ENCODE measurements at places on chromosomes 5 and 9. TPM values are rescaled to one million over a fixed set of nuclear protein-coding genes. Genes with fewer than 3 reads are reported as not detected.

DNA sequence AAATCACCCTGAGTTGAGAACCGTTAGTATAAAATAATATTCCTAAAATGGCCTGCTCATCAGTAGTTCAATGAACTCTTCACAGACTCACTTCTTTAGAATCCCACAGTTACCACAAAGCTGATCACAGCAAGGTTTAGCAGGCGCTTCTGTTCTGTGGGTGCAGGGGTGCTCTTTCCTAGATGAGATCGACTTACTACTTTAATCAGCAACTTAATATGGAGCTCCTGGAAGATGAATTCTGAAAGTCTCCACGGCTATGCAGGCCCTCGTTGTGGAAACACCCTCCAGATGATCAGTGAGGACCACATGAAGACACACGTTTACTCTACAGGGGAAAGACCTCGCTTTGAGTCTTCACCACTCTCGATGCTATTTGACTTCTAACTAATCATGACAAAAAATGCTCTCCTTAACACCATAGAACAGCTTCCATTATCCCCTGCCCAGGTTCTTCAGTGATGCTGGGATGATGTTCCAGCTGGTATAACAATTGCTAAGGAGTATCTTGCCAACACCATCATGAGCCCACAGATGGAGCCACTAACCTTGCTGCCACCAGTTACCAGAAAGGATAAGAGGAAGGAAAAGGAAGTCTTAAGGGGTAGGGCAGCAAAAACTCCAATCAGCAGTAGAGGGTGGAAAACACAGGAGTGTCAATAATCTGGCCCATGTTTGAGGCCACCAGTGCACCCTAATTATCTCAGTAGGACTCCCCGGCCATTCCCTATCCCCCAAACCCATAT, 17.9 kb upstream of the GPX8 start:
- no peak for DNase-seq

GRCh38 chr5:163571744-163572143, 66.3 kb downstream of the MAT2B start:
- no peak for DNase-seq

DNA sequence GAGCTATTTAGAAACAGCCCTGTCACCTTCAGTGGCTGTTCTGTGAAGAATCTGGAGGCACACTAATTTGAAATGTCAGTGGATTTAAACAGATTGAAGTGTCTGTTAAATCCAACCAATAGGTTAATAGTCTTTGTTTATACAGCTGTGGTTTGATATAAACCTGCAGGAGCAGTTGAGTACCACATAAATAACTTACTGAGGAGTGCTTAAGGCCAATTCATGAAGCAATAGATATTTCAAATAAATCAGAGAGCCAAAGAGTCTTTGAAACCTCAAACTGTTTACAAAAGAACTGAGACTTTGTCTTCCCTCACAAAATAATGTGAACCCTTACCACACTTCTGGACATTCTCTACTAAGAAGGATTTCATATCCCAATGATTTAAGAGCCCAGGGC, 111.9 kb downstream of the FEM1C start:
- DNase-seq: no peak

- no peak for DNase-seq
Observed at GRCh38 chr5:32960340-32961058, 249.4 kb downstream of the NPR3 start.

DNA sequence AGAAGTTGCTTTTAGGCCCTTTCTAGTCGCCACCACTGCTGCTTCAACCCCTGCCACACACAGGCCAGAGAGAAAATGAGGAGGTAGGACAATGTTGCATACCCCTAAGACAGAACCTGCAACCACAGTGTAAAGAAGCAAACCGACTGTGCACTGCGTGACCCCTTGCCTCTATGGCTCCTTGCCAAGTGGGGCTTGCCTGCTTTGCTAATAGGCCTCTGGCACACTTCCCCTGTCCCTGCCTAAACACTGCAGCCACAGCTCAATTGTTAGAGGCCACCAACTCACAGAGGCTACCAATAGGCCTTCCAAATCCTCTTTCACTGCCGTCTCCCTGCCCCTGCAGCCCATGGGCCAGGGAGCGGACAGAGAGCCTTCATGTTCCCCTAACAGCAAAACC, 280.1 kb downstream of the CDH10 start:
- DNase-seq: no peak

DNA sequence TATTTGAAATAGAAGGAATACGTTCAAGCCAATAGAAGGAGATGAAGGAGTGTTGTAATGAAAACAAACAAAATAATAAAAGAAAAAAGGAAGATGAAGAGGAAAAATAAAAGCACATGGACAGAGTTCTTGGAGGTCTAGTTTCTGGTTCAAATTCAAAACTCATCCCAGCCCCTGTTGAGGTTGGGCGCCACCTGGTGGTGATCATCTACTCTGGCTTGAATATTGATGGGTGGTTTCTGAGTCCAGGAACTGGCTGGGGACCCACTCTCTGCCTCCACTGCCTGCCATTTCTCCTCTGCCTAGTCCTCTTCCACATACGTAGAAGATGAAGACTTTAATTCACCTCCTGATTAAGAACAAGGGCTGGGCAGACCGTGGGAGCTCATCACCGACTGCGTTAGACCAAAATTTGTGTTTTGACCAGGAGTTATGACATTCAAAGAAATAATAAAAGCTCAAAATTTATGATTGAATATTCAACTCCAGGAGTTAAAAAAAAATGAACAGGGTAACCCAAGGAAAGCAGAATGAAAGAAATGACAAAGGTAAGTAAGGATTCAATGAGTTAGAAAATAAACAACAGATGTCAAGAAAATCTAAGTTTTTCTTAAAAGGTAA, 99.0 kb upstream of the SLC1A3 start:
- peak; percentile 67 for DNase-seq

GRCh38 chr9:69937360-69937759, 106.3 kb upstream of the MAMDC2 start:
- DNase-seq: no peak

GRCh38 chr5:81207009-81207408, 26.1 kb upstream of the CKMT2 start:
- no peak for DNase-seq

GRCh38 chr5:135996611-135997010, 32.2 kb upstream of the TGFBI start:
- DNase-seq: no peak

DNA sequence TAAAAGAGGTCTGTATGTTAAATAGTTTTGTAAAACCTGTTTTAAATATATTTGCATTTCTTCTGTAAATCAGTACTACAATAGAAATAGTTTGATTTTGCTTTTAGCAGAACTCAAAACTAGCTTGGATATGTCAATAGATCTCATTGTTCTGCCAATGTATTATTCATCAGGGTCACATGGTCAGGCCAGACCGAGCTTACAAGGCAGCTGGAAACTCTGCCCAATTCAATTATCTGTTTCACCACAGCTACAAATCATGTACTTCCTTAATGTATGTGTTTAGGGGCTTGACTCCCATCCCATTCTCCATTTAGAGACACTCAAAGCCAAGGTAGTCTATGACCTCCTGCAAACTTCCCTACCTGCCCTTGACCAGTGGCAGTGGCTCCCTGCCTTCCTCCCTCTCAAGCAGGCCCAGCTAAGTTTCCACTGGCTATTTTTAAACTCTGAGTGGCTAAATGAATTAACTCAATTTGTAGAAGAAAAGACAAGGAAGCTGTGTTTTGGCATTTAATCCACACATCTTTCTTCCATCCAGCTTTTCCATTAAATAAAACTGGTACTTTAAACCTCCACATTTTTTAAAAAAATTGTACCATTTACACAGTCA, 46.4 kb upstream of the SELENOP start:
- DNase-seq: no peak

GRCh38 chr5:126358525-126358924, 64.7 kb upstream of the GRAMD2B start:
- DNase-seq: no peak

- no peak for DNase-seq
Observed at GRCh38 chr5:55601204-55601618, 66.4 kb upstream of the PLPP1 start.

- no peak for DNase-seq
Observed at GRCh38 chr5:88183255-88183654, 85.4 kb downstream of the TMEM161B start.

DNA sequence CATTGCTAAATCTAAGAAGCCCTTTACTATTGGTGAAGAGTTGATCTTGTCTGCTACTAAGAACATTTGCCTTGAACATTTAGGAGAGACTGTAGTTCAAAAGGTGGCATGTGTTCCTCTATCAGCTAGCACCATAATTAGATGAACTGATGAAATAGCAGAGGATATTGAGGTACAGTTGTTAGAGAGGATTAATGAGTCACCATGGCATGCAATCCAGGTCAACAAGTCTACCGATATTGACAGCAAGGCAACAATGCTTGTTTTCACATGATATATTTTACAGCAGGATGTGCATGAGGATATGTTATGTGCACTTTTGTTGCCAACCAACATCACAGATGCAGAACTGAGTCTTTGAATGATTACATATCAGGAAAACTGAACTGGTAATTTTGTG, 134.3 kb upstream of the CDH9 start:
- no peak for DNase-seq

GRCh38 chr5:171499611-171500010, 80.2 kb downstream of the FGF18 start:
- DNase-seq: no peak

- peak; percentile 22 for DNase-seq
Observed at GRCh38 chr5:56950626-56951125, 1.2 kb downstream of the MIER3 start.

GRCh38 chr5:55096861-55097260, 5.6 kb upstream of the GZMA start:
- no peak for DNase-seq

DNA sequence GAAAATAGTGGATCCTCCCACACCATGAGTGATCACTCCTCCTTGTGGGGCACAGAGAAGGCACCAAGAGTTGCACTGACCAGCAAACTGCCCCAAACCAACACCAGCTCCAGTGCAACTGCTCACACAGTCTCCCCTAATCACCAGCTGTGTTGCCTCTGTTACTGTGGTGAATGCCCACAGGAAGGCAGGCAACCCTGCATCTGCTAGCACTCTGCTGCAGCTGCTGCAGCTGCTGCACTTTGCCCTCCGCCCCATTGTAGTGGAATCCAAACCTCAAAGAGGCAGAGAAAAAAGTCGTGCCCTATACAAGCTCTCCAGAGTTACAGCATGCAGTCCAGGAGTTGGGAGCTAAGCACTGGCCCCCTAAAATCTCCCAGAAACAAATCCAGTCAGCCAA, 339.6 kb downstream of the TRIM36 start:
- DNase-seq: no peak

DNA sequence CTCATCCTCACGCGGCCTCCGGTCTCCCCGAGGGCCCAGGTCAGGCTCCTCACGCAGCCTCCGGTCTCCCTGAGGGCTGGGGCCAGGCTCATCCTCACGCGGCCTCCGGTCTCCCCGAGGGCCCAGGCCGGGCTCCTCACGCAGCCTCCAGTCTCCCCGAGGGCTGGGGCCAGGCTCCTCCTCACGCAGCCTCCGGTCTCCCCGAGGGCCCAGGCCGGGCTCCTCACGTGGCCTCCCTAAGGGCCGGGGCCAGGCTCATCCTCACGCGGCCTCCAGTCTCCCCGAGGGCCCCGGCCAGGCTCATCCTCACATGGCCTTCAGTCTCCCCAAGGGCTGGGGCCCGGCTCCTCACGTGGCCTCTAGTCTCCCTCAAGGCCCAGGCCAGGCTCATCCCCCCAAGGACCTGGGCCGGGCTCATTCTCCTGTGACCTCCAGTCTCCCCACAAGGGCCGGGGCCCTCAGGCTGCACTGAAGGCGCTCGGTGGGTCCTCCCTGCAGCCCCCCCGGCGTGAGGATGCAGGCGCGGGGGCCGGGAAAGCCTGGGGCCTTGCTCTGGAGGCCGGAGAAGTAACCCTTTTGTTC, 51.2 kb upstream of the FCN2 start:
- no peak for DNase-seq

GRCh38 chr9:82183181-82183860, 194.7 kb downstream of the SPATA31D1 start:
- DNase-seq: no peak

PCDHA13 gene
- not detected for total RNA-seq

MLANA gene
- not detected for total RNA-seq

C6 gene
- total RNA-seq: not detected

NSMF gene
- 109 TPM for total RNA-seq

ANKRD55 gene
- total RNA-seq: 7.0 TPM

KCNMB1 gene
- 0.25 TPM for total RNA-seq

ADAMTS16 gene
- total RNA-seq: not detected

SPZ1 gene
- not detected for total RNA-seq

Measured in CD4-positive, CD25-positive, alpha-beta regulatory T cell (primary cell).